Activated CD4-positive, alpha-beta T cell treated with anti-CD3 and anti-CD28 coated beads for 36 hours (primary cell): ENCODE measurements at places on chromosomes 16 and 17. TPM values are rescaled to one million over a fixed set of nuclear protein-coding genes. Genes with fewer than 3 reads are reported as not detected.

GRCh38 chr17:59498530-59499307, 66.7 kb upstream of the DHX40 start:
- no peak overlapping the region for H3K27ac ChIP-seq
- H3K4me3 ChIP-seq, result no peak overlapping the region
- DNase-seq, result no peak
- H3K36me3 ChIP-seq, result no peaks in the 10 kb centered on the region

DNA sequence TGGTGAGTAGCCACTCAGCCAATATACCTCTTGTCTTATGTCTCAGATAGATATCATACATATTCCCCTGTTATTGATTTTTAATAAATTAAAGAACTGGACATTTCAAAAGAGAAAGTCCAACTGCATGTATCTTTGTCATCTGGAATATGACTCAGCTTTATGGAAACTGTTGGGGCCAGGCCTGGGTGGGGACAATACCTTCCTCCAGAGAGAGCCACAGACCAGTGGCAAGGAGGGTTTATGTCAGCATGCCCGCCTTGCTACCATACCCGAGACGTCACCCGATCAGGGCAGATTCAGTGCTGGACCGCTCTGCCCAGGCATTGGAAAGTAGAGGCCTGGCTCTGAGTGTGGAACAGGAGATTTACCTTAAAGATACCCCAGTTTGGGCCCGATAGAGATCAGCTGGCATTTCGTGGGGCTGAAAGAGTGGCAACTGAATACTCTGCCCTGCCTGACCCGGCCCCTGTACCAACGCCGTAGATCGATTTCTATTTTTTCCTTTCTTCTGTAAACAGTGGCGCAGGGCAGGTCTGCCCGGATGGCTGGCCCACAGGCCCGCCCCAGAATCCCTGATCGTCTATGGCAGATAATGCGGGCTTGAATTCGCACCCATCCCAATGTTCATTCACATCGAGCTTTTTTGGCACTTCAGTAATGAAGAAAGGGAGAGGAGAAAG, 158.6 kb downstream of the SALL1 start:
- H3K4me1 ChIP-seq, result no peaks in the 10 kb centered on the region
- no peak for DNase-seq
- H3K4me3 ChIP-seq, result no peak overlapping the region
- no peak overlapping the region for H3K27ac ChIP-seq

DNA sequence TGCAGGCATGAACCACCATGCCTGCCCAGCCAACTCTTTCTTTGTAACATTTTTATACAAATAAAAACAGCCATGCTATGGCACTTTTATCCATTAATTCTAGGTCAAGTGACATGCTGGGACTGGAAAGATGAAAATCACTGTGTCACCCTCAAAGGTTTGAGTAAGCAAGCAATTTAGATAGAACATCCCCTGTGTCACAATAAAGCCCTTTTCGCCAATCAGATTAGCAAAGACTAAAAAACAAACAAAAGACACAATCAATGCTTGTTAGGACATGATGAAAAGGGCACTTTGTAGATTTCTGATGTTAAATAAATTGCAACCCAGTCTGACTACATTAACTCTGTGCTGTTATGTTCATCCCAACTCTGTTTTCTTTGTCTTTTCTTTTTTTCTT, 26.4 kb downstream of the CHP2 start:
- no peak overlapping the region for H3K27ac ChIP-seq
- H3K4me3 ChIP-seq, result no peak overlapping the region
- H3K36me3 ChIP-seq, result no peaks in the 10 kb centered on the region
- H3K4me1 ChIP-seq, result no peaks in the 10 kb centered on the region
- H3K27me3 ChIP-seq, result peaks cover 13% of the 10 kb centered on the region
- no peak for DNase-seq

Gene TNP2
- total RNA-seq, result not detected

DNA sequence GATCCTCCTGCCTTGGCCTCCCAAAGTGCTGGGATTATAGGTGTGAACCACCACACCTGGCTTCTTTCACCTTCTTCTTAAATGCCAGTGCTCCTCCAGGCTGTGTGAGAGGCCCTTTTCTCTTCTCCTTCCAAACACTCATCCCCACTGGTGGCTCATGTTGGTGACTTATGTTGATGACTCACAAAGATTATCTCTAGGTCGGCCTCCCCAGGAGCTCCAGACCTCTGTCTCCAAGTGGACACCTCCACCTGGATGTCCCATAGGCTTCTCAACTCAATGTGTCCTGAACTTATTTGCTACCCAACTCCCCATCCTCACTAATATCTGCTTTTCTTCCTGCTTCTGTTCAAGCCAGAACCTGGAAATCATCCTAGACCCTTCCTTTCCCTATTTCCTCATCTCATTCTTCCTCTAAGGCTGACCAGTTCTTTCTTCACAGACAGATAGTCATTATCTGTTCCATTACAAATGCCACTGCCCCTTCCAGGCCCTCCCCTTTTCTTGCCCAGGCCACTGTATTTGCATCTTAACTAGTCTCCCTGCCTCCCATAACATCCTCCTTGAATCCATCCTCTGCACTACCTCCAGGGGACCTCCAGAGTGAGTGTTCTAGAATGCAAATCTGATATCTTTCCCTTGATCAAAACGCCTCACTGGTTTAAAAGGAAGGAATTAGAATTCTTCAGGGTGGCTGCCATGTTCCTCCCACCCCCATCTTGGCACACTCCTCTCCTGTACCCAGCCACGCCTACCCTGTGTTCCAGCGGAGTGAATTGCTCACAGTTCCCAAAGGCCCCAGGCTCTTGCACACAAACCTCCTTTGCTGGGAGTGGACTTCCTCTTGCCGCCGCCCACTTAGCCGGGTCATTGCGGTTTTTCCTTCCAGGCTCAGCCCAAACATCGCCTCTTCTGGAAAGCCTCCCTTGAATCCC, 34.8 kb upstream of the FBXO47 start:
- H3K27ac ChIP-seq, result peak overlapping the region; percentile 7
- H3K27me3 ChIP-seq, result no peaks in the 10 kb centered on the region
- peak; percentile 32 for DNase-seq
- no peak overlapping the region for H3K4me3 ChIP-seq
- H3K36me3 ChIP-seq, result no peaks in the 10 kb centered on the region

Gene KCNH6
- total RNA-seq, result not detected

Gene P2RX5
- total RNA-seq, result 77.5 TPM

Gene CAPNS2
- not detected for total RNA-seq

- no peak overlapping the region for H3K4me3 ChIP-seq
- H3K27ac ChIP-seq, result no peak overlapping the region
- H3K36me3 ChIP-seq, result peaks cover 5% of the 10 kb centered on the region
- H3K4me1 ChIP-seq, result peaks cover 10% of the 10 kb centered on the region
- DNase-seq, result no peak
These were observed 6.3 kb downstream of the TTYH2 start for GRCh38 chr17:74219576-74220133.

Gene DLX4
- 0.86 TPM for total RNA-seq

GRCh38 chr17:31499771-31500554, 108.5 kb downstream of the RAB11FIP4 start:
- no peaks in the 10 kb centered on the region for H3K27me3 ChIP-seq
- DNase-seq, result peak; percentile 71
- no peak overlapping the region for H3K27ac ChIP-seq
- no peak overlapping the region for H3K4me3 ChIP-seq

GRCh38 chr16:72173997-72174396, 2.0 kb upstream of the PMFBP1 start:
- H3K36me3 ChIP-seq, result no peaks in the 10 kb centered on the region
- H3K4me3 ChIP-seq, result no peak overlapping the region
- no peak overlapping the region for H3K27ac ChIP-seq

DNA sequence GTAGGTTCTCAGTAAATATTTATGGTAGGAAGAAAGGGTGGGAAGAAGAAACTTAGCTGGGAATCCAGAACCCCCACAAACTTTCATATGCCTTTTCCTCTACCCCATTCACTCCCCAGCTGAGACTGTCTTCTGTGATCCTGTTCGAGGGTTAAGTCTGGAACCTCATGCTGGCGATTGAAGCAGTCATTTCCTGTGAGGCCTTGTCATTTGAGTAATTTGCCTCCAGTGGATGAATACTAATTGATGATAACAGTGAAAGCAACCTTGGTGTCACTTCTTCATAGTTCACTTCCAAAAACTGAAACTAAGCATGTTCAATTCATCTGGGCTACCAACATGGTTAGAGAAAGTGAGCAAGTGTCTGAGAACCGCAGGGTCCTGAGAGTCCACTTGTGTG, 401.2 kb downstream of the CDH13 start:
- H3K4me1 ChIP-seq, result no peaks in the 10 kb centered on the region
- H3K27me3 ChIP-seq, result no peaks in the 10 kb centered on the region
- no peak overlapping the region for H3K27ac ChIP-seq
- no peaks in the 10 kb centered on the region for H3K36me3 ChIP-seq
- H3K4me3 ChIP-seq, result no peak overlapping the region
- DNase-seq, result no peak

DNA sequence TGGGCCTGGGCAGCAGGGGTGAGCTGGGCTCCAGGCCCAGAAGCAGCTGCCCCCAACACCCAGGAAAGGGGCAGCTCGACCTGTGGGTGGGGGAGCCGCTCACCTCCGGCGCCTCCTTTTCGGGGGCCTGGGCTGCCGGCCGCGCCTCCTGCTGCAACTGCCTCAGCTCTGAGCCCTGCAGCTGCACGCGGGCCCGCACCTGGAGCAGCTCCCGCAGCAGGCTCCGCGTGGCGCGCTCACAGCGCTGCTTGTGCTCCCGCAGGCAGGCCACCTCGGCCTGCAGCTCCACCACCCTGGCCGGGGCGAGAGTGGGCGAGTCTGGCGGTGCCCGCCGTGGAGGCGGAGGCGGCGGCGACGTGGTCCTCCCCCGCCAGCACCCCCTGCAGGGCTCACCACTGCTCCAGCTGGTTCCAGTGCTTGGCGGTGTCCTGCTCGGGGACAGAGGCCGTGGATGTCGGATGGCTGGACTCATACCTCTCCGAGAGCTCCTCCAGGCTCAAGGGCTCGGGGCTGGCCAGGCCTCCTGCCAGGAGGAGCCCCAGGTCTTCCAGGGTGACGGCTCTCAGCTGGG, 868 bp downstream of the CCDC154 start:
- H3K27me3 ChIP-seq, result no peaks in the 10 kb centered on the region
- no peaks in the 10 kb centered on the region for H3K4me1 ChIP-seq
- H3K4me3 ChIP-seq, result no peak overlapping the region
- DNase-seq, result no peak
- no peak overlapping the region for H3K27ac ChIP-seq

- DNase-seq, result no peak
- H3K36me3 ChIP-seq, result no peaks in the 10 kb centered on the region
- peaks cover 5% of the 10 kb centered on the region for H3K4me1 ChIP-seq
- no peak overlapping the region for H3K27ac ChIP-seq
- H3K27me3 ChIP-seq, result peaks cover 3% of the 10 kb centered on the region
These were observed 20.9 kb downstream of the TRPV3 start for GRCh38 chr17:3536716-3537115.

DNA sequence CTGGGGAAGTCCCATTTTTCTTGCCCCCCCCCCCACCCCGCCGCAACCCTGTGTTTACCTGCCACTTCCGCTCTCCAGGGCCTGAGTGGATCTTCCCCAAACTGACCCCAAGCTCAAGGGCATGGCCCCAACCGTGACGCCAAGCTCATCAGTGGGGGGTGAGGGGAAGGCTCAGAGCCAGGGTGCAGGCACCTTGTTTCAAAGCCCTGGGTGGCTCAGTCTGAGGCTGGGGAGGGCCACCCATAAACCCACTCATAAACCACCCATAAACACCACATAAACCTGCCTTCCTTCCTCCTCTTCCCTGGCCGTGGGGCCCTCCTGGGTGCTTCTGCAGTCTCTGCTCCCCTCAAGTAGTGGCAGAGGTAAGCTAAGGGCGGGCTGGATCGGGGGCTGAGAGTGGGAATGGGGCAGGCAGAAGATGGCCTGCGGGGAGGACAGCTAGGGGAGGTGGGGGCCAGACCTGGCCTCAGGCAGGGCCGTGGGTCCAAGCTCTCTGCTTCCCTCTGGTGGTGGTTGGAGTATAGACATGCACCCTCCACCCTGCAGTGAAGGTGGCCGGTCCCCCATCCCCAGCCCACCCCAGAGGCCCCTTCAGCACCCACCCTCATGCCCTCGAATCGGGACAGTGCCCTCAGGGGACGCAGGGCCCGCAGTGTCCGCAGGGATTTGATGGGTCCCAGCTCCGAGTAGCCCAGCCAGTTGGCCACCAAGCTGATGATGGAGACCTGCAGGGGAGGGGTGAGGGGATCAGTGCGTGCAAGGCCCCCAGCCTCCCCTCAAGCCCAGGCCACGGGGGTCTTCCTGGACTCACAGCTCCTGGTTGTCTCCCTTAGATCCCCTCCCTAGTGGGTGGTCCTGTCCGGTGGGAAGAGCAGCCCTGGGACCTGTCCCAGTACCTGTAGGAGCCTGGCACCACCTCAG, 14.6 kb upstream of the CD79B start:
- peak overlapping the region; percentile 65 for H3K27ac ChIP-seq
- peak overlapping the region; percentile 21 for H3K4me3 ChIP-seq
- peak; percentile 79 for DNase-seq
- no peaks in the 10 kb centered on the region for H3K27me3 ChIP-seq

DNA sequence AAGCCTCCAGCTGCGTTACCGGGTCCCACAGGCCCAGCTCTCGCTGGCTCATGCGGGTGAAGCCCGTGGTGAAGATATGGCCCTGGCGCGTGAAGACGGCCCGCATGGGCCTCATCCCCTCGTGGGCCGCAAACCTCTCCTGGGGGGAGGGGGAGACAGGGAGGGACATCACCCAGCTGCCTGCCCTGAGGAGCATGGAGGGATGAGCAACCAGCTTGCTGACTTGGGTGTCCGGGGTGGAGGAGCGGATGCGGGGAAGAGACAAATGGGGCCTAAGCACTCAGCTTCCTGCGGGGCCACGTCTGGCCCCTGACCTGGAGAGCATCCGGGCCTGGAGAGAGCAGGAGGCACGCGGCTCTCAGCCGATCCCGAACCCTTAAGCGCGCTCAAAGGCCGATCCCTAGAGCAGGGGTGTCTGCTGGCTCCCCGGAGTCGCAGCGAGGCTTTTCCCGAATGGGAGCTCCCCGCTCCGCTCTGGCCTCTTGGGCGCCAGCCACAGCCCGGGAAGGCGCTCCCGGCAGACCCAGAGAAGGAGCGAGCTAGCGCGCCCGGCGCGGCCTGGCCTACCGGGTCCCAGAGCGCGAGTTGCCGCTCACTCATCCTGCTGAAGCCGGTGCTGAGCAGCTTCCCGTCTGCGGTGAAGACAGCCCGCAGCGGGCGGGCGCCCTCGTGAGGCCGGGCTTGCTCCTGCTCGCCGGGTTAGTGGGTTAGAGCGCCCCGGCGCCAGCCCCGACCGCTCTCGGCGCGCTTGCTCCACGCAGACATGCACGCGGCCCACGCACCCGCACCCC, 5.0 kb downstream of the CORO6 start:
- peak; percentile 95 for DNase-seq
- H3K27ac ChIP-seq, result peak overlapping the region; percentile 89
- peak overlapping the region; percentile 75 for H3K4me3 ChIP-seq
- peaks cover 2% of the 10 kb centered on the region for H3K27me3 ChIP-seq
- H3K36me3 ChIP-seq, result peaks cover 2% of the 10 kb centered on the region

- no peaks in the 10 kb centered on the region for H3K27me3 ChIP-seq
- H3K27ac ChIP-seq, result no peak overlapping the region
- H3K4me1 ChIP-seq, result peaks cover 28% of the 10 kb centered on the region
- no peak overlapping the region for H3K4me3 ChIP-seq
- no peaks in the 10 kb centered on the region for H3K36me3 ChIP-seq
These were observed 15.2 kb downstream of the PIEZO1 start for GRCh38 chr16:88769617-88770460.

Gene NPIPA3
- total RNA-seq, result 1.2 TPM

Gene TNFRSF17
- not detected for total RNA-seq

Gene CSH2
- total RNA-seq, result not detected
